ENCODE measurements at places on chromosomes 7 and 10.

DNA sequence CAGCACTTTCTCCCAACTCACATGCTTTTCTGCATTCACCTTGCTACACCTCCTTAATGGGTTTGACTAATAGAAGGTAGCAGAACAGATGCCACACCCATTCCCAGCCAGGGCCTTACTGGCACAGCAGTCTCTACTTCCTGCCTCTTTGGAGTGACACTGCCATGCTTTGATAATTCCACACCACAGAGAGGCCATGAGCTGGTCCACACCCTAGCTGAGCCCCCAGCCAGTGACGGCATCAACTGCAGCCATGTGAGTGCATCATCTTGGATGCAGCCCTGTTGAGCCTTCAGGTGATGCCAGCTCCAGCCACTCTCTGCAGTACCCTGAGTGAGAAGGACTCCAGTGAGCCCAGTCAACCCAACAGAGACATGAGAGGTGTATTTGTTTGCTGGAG lies 27.5 kb upstream of the EZH2 start:
- DNase-seq = no peak

- DNase-seq = no peak
Observed at GRCh38 chr7:111006691-111007090, 84.2 kb upstream of the LRRN3 start.

- DNase-seq = no peak
Observed at GRCh38 chr10:49001870-49002672, 62.4 kb upstream of the LRRC18 start.

DNA sequence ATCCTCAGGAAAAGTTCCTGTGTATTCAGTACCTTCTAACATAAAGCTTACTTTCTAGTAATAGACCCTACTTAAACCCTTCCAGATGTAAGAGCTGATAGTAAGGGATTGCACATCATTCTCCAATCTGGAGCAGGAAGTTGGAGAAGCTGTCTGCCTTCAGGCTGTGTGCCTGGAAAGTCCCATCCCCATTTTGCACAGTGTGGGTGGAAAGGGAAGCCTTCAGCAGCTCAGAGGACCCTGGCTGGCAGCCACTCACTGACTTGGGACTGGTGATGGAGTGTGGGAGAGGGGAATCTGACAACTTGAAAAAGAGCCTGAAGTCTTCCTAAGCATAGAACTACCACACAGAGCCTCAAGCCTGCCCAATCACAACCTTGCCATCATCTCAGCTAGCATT lies 164.1 kb upstream of the ADO start:
- no peak for DNase-seq

GRCh38 chr7:142301923-142302550 lies 44.2 kb upstream of the PRSS58 start:
- no peak for DNase-seq

DNA sequence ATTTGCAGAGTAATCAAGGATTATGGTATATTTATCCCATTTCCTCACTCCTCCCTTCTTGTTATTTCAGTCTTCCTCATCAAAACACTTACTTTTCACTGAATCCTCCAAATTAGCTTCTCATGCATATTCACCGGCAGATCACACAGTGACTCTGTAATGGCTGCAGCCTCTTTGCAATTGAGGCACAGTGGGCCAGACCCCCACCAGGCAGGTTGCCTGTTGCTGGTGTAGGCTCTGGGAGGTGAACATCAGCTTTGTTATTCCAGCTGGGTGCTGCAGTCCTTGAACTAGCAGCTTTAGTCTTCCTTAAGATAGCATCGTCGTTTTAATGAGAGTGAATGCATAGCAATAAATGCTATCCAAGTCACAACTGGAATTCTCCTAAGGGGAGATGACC lies 449.3 kb downstream of the CNTNAP2 start:
- no peak for DNase-seq

DNA sequence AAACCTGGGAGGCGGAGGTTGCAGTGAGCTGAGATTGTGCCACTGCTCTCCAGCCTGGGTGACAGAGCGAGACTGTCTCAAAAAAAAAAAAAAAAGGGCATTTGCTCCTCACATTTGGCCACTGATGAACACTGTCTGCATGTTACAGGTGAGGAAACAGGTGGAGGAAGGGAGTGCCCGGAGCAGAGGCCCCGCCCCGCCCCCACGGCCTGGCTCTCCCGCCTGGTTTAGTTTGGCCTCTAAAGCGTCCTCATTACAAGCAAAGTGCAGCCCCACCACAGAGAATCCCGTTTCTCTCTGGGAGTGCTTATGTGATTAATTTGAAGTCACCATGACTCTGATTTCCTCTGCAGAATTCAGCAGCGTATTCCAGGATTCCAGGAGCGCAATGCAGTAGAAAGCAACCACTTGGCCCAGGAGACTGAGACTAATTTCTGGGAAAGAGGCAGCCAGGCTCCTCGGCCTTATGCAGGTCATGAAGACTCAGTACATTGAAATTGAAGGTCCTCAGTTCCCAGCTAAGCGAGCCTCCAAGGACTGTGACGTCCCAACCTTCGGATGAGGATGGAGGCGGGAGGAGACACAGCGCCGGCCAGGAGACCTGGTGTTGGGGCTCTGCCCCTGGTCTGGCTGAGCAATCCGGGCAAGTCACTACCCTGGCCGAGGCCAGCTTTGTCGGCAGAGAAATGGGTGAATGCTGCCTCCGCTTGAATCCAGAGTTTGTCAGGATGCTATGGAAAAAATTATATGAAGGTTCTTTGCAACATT lies 44.7 kb downstream of the RBM17 start:
- DNase-seq = no peak

GRCh38 chr7:135349746-135350145 lies 116.1 kb downstream of the STRA8 start:
- no peak for DNase-seq

DNA sequence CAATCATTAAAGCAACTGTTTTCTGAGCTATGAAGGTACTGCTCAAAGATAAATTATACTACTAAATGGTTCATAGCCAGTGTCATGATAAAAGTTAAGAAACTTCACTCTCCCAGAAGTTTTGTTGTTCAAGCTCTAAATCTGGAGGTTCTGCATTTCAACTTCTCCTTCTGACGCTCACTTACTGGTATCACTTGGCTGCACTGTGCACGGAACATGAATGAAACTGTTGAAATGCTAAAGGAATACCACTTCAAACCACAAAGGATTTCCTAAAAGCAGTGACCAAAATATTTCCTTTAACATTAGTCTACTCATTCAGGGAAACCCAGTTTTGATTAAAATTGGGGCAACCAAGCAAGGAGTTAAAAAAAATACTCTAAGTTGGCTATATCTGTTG lies 93.6 kb downstream of the UBE2H start:
- DNase-seq = no peak

- DNase-seq = no peak
Observed at GRCh38 chr7:2307690-2308107, 6.5 kb downstream of the SNX8 start.

DNA sequence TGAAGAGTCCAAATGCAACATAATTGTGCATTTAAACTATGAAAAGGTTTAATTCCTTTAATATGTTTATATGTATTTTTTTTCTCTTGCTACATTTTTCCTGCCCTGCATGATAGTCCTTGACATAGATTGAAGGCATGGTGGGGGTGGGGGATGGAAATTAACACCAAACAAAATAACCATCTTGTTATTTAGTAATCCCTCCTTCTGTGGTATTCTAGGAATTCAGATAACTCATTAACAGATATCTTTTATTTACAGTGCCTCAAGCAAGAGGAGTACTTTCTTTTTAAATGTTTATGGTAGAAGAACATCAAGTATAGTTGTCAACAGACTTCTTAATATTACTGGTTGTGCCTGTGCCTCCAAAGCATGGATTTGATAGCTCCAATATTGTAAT lies 337.6 kb upstream of the SEMA3A start:
- DNase-seq = no peak

DNA sequence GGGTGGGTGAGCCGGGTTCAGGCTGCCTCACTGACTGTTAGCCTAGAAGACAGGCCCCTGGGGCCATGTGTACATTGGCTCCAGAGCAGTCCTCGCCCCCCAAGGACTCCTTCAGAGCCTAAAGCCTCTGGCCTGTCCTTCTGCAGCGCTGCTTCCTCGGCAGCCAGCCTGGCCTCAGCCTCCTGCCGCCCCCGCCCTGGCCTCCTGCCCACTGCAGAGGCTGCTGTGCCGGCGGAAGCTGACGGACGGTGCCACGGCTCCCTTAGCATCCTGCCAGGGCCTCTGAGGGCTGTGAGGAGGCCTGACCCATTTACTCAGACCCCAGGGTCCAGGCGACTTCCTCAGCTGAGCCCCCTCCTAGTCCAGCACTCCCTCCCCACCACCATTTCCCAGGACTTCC lies 4.9 kb downstream of the SRRM3 start:
- DNase-seq = no peak

GRCh38 chr10:22712956-22713852 lies 1.2 kb downstream of the PIP4K2A start:
- no peak for DNase-seq

DNA sequence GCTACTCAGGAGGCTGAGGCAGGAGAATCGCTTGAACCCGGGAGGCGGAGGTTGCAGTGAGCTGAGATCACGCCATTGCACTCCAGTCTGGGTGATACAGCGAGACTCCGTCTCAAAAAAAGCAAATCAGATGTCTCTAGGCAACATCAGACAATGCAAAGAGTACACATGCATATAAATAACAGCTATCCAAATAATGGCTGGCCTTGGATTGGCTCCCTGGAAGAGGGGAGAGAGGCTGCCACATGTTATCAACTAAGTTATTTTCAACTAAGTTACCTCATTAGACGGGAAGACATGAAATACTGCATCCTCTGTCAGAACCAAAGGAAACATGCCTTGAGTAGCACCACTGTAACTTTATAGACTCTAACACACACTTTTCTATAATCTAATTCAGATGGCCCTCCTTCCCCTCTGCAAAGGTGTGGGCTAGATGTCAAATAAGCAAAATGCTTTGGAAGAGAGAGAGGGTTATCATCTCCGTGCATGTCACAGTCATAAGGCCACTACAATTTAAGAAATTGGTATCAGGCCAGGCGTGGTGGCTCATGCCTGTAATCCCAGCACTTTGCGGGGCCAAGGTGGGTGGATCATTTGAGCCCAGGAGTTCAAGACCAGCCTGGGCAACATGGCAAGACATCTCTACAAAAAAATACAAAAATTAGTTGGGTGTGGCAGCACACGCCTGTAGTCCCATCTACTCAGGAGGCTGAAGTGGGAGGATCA lies 22.5 kb upstream of the SPOCK2 start:
- DNase-seq = no peak

DNA sequence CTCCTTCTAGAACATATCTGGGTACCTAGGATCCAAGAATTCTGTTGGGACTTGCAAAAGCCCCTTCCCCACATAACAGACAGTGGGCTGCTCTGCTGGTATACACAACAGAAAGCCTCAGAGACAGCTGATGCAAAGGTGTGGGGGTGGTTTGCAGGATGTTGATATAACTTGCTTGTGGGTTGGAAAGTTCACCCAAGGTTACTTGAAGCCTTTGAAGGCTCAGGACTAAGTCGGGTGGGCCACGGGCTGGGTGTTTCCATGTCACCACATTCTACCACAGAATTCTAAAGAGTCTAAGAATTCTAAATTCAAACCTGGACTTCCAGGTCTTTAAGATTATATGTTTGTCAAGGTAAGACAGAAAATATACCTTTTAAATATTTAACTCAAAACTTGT lies 7.4 kb upstream of the NRCAM start:
- no peak for DNase-seq

GRCh38 chr7:65722361-65722792 lies 150.5 kb upstream of the VKORC1L1 start:
- DNase-seq = peak; percentile 39

GRCh38 chr10:2137549-2138174 lies 400.3 kb upstream of the ADARB2 start:
- no peak for DNase-seq

Data from activated CD4-positive, alpha-beta T cell treated with anti-CD3 and anti-CD28 coated beads for 24 hours (primary cell).